ENCODE measurements at places on chromosomes 1 and 21.

- no peak for DNase-seq
Measured at GRCh38 chr1:41490911-41491310, 6.4 kb upstream of the EDN2 start.

DNA sequence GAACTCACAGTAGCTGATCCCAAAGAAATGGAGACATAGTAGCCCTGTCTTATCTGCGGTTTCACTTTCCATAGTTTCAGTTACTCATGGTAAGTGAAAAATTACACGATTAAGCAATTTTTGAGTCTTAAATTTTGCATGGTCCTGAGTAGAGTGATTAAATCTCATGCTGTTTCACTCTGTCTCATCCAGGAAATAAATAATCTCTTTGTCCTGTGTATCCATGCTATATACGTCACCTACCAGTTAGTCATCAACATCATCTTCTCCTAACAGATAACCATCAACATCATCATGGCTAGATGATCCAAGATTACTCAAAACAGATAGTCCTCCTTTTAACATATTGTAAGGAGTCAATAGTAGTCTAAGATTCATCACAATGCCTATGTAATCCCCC is 1589.3 kb downstream of the BRINP3 start:
- DNase-seq: no peak

- DNase-seq: no peak
Measured at GRCh38 chr1:41380979-41381691, 19.9 kb downstream of the FOXO6 start.

- no peak for DNase-seq
Measured at GRCh38 chr1:226691247-226691646, 47.8 kb downstream of the ITPKB start.

DNA sequence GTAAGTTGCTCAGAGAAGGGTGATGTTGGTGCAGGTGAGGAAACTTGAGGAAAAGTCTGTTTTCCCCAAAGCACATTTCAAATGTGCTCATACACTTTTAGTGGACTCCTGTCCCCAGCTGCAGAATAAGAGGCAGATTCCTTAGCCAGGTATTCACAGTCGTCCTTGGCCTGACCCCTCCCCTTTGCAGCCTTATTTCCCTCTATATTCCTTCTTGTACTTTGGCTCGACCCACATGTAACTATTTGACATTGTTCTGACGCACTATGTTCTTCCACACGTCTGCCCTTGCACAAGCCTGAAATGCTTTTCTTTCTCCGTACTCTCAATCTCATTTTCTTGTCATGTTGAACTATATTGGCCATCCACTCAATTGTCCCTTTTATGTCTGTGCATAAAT is 498.4 kb upstream of the USP24 start:
- DNase-seq: no peak

DNA sequence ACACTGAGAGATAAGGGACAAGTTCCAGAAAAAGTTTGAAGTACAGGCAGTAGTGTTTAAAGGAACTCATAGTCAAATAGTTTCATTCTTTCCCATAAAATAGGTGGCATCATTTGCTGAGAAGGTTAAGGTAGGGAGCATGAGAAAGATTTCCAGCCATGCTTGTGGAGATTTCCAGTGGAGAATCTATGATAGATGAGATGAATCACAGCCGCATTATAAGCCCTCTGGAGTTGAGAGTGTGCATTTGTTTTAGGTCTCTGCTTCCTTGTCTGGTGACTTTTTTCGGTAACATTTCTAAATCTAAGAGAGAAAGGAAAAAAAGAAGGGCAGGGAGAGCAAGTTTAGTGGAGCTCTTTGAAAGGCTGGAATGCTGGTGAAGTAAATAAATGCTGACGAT is 108.7 kb downstream of the DISP1 start:
- no peak for DNase-seq

GRCh38 chr1:193458628-193459027 is 272.2 kb upstream of the B3GALT2 start:
- DNase-seq: no peak

DNA sequence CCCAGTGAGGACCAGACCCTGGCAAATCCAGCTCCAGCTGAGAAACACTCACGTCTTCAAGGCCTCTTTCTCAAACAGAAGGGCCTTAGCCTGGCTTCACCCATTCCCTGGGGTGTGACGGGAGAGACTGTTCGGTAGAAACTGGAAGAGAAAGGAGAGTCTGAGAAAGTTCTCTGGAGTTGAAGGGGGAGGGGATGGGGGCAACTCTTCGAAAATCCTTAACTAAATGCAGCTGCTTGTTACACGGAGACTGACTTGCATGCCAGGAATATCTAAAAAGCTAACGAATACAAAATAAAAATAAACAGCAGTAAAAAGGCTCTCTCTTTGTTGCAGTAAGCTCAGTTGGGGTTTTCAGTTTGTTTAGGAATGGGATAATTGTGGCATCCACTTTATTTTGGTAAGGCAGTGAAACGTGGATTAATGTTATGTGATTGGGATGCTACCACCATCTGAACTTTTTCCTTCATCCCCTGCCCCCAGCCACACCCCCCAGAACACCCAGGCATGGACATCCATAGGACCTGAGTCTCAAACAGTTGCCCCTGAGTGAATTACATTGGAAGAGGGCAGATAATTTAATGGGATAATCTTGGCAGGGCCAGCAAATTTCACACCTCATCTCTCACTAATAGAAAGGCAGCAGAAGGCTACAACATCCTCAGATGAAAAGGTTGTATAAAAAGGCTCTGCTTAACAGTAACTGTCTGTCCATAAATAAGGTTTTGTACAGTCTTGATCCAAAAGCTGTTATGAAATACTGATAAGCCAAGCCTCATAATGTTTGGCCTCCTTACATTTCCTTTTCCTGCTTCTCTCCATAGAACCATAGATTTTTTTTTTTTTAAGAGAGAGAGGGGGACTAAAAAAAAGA is 5.8 kb downstream of the ROR1 start:
- DNase-seq: no peak

- no peak for DNase-seq
Measured at GRCh38 chr1:87501738-87502137, 173.1 kb downstream of the LMO4 start.

- DNase-seq: no peak
Measured at GRCh38 chr1:33401471-33401870, 29.4 kb downstream of the PHC2 start.

GRCh38 chr1:31183927-31184554 is 55.6 kb downstream of the NKAIN1 start:
- peak; percentile 12 for DNase-seq

- no peak for DNase-seq
Measured at GRCh38 chr21:43892984-43893535, 28.0 kb downstream of the AGPAT3 start.

GRCh38 chr1:90714521-90714951 is 2.6 kb downstream of the BARHL2 start:
- DNase-seq: no peak

DNA sequence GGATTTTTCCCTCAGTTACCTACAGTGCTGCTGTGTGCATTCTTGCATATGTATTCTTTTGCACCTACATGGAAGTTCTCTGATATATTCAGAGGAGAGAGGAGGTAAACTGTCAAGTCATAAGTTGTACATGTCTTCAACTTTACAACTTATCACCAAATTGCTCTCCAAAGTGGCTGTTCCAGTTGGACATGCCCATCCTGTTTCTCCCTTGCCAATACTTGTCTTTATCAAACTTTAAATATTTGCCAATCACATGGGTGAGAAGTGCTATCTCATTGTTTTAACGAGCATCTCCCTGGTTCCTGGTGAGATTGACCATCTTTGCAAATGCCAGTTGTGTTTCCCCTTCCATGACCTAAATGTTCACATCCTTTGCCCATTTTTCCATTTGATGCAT is 88.2 kb downstream of the KIF26B start:
- DNase-seq: no peak

GRCh38 chr1:17339521-17339920 is 31.5 kb downstream of the PADI4 start:
- no peak for DNase-seq

GRCh38 chr1:6601923-6602668 is 573 bp downstream of the KLHL21 start:
- DNase-seq: no peak

DNA sequence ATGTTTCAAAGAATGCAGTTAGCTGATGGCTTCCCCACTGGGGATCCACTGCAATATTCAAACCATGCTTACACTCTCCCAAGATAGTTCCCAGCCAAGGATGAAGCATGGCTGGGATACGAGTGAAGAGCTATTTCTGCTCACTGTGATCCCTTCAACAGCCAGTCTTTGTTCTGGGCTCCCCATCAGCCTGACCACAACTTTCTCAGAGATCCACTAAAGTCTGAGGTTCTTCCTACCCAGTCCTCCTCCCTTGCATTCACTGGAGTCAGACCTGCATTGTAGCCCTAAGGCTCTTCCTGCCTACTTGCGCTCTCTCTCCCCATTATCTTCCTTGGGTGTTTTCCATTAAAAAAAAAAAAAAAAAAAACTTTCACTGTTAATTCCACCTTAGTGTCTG is 101.4 kb downstream of the TTLL7 start:
- no peak for DNase-seq

GRCh38 chr1:169899519-169900217 is 6.0 kb upstream of the SCYL3 start:
- DNase-seq: no peak

DNA sequence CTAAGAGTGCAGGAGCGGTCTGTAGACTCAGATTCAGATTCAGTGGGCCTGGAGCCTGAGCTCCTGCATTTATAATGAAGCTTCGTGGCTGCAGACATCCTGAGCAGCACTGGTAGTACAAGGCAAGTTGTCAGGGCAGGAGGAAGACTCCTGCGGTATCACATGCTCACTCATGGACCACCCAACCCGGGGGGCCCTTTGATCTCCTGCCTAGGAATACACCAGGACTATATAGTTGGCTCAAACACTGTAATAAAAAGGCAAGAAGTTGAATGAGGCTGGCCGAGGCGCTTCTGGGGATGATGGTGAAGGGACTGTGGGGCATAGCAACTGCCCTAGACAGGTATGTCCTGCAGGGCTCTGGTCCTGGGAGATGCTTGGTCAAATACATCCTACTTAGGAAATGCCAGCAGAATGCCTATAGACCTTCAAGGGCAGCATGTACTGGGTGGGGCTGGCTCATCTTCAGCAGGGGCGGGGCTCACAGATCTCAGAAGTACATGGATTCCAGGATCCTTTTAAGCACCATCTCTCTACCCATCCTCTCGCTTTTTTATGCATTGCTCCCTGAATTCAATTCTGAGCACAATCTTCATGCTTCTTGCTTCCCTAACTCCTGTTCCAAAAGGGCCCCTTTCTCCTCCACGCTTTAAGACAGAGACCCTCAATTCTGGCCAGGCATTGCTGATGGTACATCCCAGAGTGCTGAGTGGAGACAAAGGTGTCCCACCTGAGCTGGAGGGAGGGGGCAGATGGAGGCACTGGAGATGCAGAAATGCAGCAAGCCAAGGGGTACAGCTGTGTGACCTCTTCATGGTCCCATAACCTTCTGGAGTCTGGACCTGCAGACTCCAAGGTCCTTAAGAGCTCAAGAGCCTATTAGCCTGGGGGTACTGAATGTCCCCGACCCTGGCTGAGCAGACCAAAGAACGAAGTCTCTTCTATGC is 2.1 kb upstream of the RAP1GAP start:
- no peak for DNase-seq

GRCh38 chr1:228146417-228147150 is 3.1 kb upstream of the GJC2 start:
- DNase-seq: no peak

- no peak for DNase-seq
Measured at GRCh38 chr1:66335125-66335524, 198.8 kb upstream of the SGIP1 start.

DNA sequence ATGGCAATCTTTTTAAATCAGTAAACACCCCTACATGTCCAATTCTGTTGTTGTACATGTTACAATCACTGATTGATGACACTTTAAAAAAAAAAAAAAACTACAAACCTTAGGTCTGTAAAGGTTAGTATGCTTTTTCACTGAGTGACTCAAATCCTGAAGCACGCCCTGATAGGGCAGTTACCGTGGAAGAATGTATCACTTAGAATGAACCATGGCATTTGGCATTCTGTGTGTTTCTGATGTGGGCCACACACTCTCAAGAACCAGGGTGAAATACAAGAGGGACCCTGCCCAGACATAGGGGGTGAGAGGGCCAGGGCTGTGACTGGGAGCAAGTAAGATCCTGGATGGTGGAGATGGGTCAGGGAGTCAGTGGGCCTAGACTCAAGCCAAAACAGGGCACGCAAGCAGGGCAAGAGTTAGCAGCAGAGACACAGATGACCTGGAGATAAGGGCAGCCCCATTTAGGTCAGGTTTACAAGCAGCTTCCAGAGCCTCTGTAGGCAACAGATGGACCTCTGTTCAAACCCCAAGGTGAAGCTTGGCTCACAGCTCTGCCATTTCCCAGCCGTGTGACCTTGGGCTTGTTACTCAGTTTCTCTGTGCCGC is 47.6 kb upstream of the DMRTB1 start:
- DNase-seq: no peak

GRCh38 chr1:212463565-212464285 is 31.0 kb downstream of the NENF start:
- DNase-seq: no peak

- no peak for DNase-seq
Measured at GRCh38 chr1:99674115-99675064, 28.5 kb downstream of the PALMD start.

DNA sequence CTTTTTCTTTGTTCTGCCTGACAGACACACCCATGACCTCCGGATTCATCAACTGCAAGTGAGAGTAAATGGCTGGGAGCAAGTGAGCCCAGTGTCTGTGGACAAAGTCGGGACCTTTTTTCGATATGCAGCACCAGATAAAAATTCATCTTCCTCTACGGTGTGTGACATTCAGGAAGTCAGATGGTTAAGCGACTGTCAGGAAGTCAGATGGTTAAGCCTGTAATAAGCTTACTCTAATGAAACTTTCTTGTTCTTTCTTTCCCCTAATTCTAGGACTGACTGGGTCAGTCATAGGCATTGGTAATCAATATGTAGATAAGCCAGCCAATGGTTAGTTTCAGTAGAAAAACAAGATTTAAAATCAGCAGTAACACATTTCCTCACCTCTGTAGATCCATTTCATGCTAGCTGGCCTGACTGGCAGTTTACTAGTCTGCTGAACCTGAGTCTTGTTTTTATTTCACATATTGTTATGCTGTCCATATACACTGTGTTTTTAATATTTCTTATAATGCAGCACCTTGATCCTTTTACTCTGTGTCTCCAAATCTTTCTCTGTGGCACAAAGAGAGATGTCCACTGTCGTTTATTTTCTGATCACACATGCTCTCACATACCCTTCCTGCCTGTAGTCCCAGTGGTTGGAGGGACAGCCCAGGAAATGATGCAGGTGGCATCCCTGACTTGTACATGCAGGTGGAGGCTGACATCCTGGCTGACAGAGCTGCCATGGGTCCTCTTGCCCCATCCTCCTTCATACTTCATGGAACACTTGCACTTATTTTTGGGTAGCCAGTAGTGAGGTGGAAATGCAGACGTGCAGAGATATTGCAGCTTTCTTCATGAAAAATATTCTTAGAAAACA is 115.8 kb downstream of the VPS13D start:
- DNase-seq: peak; percentile 14

DNA sequence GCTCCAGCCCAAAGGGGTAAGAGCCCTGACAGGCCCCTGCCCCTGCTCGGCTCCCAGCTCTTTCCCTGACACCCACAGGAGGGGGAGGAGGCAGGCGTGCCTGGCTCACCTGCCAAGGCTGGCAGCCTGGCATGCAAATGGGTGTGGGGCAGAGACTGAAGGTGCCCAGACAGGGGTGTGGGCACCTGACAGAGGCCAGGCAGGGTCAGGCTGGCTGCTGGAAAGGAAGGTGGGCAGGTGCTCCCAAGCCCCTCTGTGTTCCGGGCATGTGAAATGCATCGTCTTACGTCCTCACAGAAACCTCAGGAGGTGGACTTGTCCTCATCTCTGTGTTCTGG is 19.4 kb upstream of the CASZ1 start:
- DNase-seq: no peak

Measured in bone marrow (tissue), 2 donors.